ENCODE measurements at places on chromosomes 12 and 14.

DNA sequence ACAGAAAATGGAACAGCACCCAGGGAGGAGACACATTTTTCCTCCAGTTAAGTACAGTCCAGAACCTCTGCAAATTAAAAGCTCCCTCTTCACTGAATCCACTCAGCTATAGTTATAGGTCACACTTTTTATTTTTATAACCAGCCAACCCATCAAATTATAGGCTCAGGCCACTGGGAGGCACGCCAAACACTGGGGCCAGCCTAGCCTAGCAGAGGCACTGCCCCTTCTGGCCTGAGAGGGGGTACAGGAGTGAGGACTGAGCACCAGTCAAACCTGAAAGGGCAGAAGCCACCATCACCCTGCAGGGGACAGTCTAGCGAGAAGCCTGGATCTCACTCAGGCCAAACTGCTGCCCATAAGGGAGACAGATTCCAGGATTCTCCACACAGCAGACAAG is 19.3 kb downstream of the FMNL3 start:
- no peak for DNase-seq

GRCh38 chr12:716506-716905 is 35.9 kb upstream of the WNK1 start:
- no peak for DNase-seq

DNA sequence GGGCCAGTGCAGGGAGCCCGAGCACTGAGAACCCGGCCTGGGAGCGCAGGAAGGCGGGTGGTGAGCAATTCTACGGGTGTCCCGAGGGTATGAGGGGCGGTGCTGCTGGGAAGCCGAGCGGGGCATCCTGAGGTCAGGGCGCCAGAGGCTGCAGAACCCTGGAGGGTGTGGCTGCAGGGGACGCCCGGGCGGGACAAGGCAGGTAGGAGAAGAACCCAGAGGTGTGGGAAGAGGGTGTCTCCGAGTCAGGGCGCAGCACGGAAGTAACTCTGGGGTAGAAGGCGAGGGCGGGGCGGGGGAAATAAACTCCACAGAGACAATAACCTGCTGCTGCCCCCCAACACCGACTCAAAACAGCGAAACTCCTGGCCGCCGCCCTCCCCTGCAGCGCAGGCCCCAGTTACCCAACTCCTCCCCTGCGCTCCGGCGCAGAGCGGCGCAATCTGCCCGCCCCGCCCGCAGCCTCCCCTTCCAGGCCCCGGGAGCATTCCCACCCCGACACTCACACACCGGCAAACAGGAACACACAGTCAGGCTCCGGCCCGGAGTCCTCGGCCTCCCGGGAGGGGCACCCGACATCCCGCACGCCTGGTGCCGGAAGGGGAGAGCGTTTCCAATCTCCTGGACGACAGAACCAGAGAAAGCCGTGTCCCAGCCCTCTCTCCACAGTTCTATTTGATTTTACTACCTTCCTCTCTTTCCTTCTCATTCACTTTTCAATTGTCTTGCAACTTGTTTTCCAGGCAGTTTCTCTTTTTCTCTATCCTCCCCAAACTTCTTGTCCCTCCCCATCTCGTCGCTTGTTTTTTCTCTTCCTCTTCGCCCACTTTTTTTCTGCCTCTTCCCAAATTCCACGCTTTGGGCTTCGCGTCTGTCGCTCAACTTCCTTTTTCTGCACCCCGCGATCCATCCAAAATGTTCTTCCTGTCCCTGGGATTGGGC is 2.4 kb downstream of the HRK start:
- DNase-seq, result no peak

DNA sequence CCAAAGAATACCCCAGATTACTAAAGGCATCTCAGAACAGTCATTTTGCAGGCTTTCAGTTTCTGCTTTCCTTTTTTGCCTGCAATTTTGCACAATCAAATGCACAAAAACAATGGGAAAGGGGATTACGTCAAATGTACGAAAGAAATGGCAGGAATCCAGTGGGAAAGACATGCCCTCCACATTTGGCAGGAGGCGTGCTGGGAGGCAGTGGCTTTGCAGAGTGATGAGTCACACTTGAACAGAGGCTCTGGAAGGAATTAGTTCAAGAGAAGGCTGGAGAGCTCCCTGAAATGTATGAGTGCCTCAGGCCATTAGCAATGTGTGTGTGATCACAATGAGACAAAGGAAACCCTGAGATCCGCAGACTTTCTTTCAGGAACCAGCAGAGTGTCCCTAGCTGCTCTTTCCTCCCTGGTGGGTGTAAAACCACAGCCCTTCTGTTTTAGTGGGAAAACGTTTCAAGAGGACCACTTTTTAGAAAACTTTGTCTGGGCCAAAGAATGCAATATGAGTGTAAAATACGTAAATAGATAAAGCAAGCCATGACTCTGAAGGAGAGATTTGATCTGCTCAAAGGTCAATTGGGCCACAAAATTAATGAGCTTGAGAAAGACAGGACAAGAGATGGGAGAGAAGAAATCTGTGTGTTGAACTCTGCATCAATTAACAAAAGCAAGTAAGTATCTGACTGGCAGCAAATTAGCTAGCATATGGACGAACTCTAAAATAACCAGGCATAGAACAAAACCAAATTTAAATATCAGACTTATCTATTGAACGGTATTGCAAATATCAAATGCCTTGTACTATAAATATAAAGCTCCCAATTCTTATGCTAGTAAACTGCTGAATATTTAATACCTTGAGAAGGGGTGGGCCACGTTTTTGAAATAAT is 155.4 kb upstream of the PDE3A start:
- DNase-seq, result peak; percentile 74

- no peak for DNase-seq
Observed at GRCh38 chr12:46770501-46771183, 55.2 kb downstream of the SLC38A4 start.

DNA sequence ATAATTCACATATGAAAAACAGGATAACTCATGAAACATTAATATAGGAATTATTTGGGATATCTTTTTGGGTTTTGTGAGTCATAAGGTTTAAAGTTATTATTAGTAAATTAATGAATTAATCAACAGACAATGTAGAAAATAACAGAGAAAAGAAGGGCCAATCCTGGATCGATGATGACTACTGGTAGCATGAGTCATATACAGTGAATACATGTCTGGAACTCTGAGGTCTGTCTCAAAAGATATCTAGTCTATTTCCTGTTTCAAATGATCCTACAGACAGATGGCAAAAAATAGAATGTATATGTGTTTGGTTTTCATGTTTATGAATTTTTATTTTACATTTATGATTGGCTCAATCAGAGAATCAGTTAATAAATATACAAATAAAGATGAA is 86.4 kb upstream of the RTL1 start:
- peak; percentile 33 for DNase-seq

GRCh38 chr12:106480251-106480650 is 102.6 kb upstream of the RFX4 start:
- DNase-seq, result no peak

DNA sequence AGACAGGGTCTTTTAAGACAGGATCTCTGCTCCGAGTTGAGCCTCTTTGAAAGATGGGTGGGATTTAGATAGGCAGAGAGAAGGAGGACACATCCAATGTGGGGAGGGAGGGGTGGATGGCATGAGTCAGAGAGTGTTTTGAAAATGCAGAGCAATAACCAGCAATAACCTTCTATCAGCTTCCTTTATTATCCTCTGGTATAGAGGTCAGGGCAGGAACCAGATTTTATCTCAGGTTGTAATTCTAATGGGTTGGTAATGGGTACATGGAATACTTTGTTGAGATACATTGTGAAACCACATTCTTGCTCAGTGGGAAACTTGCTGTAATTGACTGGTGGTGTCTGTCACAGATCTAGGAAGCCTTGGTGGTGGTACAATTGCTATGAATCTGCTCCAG is 37.6 kb upstream of the CCDC63 start:
- DNase-seq, result no peak

GRCh38 chr14:65958664-65959562 is 527.3 kb upstream of the CCDC196 start:
- peak; percentile 37 for DNase-seq

GRCh38 chr12:128690641-128691040 is 133.1 kb downstream of the SLC15A4 start:
- no peak for DNase-seq

- DNase-seq, result no peak
Observed at GRCh38 chr12:127145241-127145928, 1121.6 kb upstream of the TMEM132C start.

DNA sequence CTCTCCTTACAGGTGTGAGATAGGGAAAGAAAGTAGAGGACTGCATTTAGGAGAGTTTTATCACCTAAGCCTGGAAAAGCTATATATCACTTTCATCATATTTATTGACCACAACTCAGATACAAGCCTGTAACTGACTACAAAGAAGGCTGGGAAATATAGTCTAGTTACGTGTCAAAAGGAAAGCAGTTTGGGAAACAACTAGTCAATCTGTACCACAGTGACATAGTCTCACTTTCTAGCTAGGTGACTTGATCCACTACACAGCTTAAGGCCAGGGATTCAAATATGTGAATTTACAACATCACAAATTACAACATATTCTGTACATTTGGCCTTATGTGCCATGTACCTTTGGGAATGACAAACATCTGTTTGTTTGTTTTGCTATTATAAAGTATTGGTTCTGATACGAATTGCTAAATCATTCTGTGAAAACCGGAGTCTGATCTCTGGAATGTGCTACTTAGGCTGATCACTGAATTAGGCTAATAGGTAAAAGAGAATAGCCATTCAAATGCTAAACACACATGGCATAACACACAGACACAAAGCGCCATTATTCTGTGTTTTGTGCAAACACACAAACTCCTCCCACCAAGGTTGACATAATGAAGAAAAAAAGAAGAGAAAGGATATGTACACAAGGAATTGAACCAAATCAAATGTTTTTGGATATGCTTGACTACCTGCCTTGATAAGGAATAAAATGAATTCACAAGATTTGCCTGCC is 279.8 kb downstream of the DUSP6 start:
- no peak for DNase-seq

GRCh38 chr12:91361864-91362263 is 179.2 kb upstream of the DCN start:
- peak; percentile 55 for DNase-seq

- peak; percentile 35 for DNase-seq
Observed at GRCh38 chr14:69038455-69039287, 59.6 kb upstream of the ACTN1 start.

DNA sequence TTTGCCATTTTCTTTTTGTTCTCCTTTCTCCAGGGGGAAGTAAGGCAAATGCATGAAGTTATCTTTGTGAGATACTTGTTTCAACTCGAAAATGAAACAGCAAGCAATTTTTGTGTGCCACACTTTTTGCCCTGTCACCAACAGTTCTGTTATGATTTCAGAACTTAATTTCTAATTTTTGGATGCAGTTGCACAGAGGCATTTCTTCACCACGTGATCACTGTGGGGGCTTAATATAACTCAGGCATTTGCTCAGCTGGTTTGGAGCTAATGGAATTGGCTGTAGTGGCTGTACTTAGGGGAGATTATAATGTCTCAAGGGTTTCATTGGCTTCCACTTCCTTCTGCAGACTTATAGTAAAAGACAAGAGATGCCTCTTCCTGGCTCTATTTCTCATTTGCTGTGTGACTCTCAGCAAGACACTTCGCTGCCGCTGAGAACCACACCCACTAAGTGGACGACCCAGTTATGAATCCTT is 452.4 kb downstream of the RAD51B start:
- no peak for DNase-seq

DNA sequence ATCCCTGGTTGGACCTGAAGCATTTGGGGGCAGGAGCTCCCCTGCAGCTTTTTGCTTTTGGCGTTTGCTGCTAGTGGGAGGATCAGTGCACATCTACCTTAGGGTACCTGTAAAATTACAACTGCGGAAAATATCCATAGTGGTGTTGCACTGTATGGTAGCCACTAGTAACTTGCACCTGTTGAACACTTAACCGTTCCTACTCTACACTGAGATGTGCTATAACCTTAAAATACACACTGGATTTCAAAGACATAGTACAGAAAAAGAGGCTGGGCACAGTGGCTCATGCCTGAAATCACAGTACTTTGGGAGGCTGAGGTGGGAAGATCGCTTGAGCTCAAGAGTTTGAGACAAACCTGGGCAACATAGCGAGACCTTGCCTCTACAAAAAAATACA is 2.9 kb downstream of the P2RX4 start:
- no peak for DNase-seq

DNA sequence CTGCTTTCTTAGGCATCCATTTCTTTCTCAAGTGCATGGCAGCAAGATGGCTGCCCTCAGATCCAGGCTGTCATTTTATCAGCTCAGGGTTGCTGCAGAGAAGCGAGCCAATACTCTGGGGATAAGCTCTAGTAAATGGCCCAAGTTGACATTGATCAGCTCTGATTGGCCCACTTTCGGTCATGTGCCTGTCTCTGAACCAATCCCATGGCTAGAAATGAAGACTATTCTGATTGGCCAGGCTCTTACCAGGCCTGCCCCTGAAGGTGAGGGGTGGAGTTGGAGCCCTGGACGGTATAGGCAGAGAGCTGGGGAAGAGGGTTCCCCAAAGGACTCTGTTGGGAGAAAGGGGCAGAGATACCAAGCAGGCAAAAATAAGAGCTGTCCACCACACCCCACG is 41.4 kb downstream of the MYO1H start:
- peak; percentile 60 for DNase-seq

GRCh38 chr14:35046751-35047536 is 872 bp downstream of the FAM177A1 start:
- DNase-seq, result peak; percentile 64

DNA sequence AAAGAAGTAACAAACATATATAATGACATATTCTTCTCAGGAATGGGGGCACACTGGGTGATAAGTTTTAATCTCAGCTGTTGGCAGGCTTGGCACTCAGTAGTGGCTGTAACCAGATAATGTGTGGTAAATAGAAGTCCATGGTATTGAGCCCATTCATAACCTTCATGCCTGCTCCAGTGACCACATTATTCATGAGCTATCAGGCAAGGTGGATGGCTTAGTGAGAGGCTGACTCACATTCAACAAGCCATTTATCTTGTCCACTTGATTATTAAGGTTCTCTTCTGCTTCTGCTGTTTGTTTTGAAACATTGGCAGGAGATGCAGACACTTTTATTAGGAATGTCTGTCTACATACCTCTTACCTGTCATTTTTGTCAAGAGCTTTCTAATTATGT is 950.4 kb upstream of the LRFN5 start:
- no peak for DNase-seq

DNA sequence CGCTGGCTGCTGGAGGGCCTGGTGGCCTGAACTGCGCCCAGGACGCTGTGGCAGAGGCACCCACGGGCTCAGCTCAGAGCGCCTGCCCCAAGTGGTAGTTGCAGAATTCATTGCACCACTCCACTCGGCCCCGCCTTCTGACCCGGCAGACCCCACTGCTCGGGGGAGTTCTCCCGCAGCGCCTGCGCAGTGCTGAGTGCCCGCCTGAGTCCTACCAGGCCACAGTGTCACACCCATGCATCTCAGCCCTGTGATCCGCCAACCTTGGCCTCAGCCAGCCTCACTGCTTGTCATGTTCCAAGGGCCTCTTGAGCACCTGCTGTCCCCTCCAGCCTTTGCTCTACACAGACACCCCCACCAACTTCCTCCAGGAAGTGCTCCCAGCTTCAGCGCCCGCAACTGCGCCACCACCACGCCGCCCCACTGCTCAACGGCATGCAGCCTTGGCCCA is 12.2 kb downstream of the DEGS2 start:
- DNase-seq, result no peak

GRCh38 chr14:67527756-67528155 is 5.3 kb upstream of the PLEKHH1 start:
- no peak for DNase-seq
